ENCODE measurements at places on chromosomes 3 and 15. TPM values are rescaled to one million over a fixed set of nuclear protein-coding genes. Genes with fewer than 3 reads are reported as not detected.

The IL17RE gene
- 4.8 TPM for total RNA-seq

The LMAN1L gene
- total RNA-seq = not detected

The SLC28A2 gene
- not detected for total RNA-seq

The SLC28A1 gene
- total RNA-seq = not detected

The LNP1 gene
- 2.3 TPM for total RNA-seq

The SNX33 gene
- total RNA-seq = 6.7 TPM

The IQCH gene
- 0.92 TPM for total RNA-seq

The PPARG gene
- 14.7 TPM for total RNA-seq

The DOCK3 gene
- total RNA-seq = 0.43 TPM

The RTP1 gene
- not detected for total RNA-seq

The ATG3 gene
- total RNA-seq = 53.2 TPM

The SERP1 gene
- total RNA-seq = 183 TPM

The SHF gene
- 1.1 TPM for total RNA-seq

The GNB4 gene
- 46.7 TPM for total RNA-seq

The NDUFB5 gene
- total RNA-seq = 103 TPM

The ECE2 gene
- not detected for total RNA-seq

The PTX3 gene
- total RNA-seq = 24.2 TPM

The AADAC gene
- not detected for total RNA-seq

The KIF23 gene
- 87.9 TPM for total RNA-seq

The OXTR gene
- 8.4 TPM for total RNA-seq

The C3orf49 gene
- total RNA-seq = not detected

The ITIH4 gene
- total RNA-seq = 0.07 TPM

The ZBED2 gene
- 2.4 TPM for total RNA-seq
